BE2C (cell line): ENCODE measurements at places on chromosomes 13 and 19.

DNA sequence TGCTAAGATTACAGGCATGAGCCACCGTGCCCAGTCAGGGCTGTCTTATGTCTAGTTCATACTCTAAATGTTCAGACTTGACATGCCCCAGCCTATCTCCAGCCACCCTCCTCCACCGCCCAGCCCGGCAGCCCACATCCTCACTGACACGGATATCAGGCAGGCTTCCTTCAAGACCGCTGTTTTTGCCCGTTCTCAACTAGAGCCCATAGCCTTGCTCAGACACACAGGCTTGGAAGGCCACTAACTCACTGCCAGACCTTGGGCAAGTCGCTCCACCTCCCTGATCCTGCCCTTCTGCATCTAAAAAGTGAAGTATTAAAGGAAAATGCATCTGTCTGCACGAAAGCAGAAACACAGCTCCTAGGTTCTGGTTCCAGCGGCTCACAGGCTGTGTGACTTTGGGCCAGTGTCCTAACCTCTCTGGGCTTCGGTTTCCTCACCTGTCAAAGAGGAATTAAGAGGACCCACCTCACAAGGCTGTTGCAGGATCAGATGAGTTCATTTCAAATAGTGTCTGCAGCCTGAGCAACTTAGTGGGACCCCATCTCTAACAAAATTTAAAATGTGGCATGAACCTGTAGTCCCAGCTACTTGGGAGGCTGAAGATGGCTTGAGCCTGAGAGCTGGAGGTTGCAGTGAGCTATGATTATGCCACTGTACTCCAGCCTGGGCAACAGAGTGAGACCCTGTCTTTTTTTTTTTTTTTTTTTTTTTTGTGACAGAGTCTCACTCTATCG is 14.5 kb upstream of the CERS4 start:
- DNase-seq, result no peak

- no peak for DNase-seq
These were observed 30.7 kb upstream of the RFXAP start for GRCh38 chr13:36788276-36788675.

- no peak for DNase-seq
These were observed 5.3 kb downstream of the EFNA2 start for GRCh38 chr19:1290703-1291651.

DNA sequence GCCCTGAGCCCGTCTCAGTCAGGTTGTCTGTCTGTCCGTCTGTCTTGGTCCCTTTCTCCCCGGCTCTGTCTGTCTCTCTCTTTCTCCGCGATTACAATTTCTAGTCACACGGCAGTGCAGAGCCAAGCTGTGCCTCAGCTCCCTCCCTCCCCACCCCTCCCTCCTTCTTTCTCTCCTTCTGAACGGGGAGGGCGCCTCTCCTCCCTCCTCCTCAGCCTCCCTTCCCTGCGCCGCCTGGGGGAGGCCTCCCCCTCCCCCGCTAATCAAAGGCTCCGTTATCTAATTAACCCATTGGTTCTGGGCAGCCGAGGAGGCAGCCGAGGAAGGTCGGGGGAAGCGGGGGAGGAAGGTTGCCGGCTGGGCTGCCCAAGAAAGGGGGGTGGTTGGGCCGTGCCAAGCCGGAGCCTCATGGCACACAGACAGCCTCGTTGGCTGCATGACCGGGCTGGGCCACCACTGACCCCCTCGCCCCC is 16.5 kb downstream of the LRRC4B start:
- no peak for DNase-seq

DNA sequence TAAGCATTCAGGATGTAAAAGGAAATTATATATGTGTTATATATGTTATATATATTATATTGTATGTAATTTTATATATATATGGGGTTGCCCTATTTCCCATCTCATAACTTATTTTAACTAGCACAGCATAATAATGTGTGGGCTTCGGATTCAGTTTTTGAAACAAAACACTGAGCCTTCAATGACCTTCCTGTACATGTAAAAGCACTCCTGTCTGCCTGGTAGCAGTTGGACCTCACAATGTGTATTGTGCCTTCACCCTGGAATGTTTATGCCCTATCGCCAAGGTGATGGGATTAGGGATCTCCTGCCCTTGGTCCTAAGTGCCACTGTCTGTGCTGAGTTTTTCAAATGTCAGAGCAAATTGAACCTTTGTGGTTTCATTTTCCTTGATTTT is 968.8 kb downstream of the TUBA3C start:
- no peak for DNase-seq

GRCh38 chr19:30161021-30161655 is 211.0 kb upstream of the ZNF536 start:
- DNase-seq, result peak; percentile 54

GRCh38 chr19:23098286-23098685 is 18.5 kb upstream of the ZNF730 start:
- DNase-seq, result no peak

- DNase-seq, result no peak
These were observed 65.9 kb downstream of the DCT start for GRCh38 chr13:94413598-94413944.

DNA sequence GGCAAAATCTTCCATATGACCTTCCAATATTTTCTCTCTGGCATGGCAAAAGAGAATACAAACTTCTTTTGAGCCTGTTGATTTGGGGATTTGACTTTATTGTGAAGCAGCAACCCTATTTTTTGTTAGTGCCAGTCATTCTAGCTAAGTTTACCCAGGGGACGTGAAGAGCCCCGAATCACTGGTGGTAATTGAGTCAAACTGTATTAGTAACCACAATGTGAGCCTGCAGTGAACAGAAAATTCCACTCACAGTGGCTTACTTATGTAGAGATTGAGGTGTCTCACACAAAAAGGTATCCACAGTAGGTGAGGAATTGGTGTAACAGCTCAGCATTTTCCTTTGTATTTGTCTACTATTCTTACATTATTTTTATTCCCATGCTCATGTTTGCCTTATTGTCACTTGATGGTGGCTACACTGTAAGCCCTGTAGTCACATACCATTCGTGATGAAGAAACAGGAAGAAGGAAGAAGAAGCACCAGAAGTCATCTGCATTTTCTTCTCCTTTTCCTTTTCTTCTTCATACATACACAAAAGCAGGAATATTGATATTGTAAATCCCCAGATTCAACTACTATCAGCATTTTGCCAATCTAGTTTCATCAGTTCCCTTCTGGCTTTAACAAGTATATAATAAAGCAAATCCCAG is 33.3 kb upstream of the MYCBP2 start:
- no peak for DNase-seq

- DNase-seq, result no peak
These were observed 2.9 kb upstream of the ZNF304 start for GRCh38 chr19:57348136-57348535.

GRCh38 chr19:31064491-31064890 is 284.7 kb downstream of the TSHZ3 start:
- no peak for DNase-seq

DNA sequence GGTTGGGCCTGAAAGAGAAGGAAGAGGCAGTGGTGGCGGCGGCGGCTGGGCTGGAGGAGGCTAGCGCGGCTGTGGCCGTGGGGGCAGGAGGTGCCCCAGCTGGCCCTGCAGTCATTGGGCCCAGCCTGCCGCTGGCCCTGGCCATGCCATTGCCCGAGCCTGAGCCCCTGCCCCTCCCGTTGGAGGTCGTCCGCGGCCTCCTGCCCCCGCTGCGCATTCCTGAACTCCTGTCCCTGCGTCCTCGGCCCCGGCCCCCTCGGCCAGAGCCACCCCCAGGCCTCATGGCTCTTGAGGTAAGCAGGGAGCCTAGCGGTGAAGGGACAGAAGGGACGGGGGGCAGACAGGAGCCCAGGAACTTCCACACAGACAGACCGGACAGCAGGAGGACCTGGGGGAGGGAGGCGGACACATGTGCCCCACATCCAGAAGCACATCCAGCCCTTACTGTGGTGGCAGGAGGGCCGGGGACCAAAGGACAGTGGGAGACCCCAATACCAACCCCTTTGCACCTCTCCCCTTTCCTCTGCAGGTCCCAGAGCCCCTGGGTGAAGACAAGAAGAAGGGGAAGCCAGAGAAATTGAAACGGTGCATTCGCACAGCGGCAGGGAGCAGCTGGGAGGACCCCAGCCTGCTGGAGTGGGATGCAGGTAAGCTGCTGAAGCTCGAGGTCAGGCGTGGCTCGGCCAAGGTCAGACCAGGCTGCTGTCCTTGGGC is 5.0 kb downstream of the RBM42 start:
- no peak for DNase-seq

GRCh38 chr13:25796474-25796873 is 255.3 kb downstream of the SHISA2 start:
- DNase-seq, result no peak

DNA sequence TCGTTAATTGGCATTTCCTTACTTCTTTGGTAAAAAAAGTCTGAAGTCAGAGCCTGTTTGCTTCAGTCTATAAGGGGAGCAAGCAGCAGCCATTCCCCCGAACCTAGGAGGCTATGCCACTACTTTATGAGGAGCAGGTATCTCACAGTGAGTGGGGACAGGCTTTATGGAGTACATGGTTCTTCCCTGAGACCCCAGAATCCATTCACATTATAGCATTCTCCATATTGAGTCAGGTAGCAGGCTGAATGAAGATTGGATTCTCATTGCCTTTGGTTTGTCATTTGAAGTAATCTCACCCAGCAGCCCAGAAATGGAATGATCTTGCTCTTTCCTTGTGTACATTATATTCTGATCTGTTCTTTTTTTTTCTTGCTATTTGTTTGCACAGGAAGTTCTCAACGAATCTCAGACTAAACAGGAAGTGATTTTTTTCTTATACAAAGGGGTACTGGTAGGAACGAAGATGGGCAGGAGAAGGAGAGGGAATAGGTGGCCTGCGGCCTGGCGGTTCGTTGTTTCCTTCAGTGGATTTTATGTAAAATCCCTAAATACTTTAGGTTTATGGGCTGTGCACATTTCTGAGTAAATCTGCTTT is 74.4 kb downstream of the ARHGAP35 start:
- no peak for DNase-seq

DNA sequence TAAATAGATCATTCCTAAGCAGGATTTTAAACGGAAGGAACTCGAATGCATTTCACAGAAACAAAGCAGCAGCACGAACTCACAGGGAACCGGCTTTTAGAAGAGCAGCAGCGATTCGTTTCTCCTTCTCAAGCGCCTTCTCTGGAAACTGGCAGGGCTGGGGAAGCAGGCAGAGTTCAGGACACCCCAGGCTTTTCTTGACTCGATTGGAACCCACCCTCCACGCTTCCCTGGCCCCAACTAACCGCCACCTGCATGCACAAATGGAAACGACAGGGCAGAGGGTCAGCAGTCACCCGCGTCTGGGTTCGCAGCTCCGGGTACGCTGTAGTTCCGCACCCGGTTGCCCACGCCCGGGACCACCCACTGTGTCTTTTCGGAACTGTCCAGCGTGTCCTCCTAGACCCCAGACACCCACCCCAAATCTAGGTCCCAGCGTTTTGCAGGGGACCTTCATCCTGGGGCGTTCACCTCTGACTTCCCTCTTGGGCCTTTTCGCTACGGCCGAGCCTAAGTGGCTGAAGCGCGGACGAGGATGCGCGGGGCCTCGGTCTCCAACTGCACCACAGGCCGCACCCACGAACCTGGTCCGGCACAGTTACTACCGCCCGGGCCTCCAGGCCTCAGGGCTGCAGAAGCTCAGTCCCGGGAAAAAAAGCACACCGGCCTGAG is 500 bp downstream of the ZFP30 start:
- DNase-seq, result peak; percentile 46

DNA sequence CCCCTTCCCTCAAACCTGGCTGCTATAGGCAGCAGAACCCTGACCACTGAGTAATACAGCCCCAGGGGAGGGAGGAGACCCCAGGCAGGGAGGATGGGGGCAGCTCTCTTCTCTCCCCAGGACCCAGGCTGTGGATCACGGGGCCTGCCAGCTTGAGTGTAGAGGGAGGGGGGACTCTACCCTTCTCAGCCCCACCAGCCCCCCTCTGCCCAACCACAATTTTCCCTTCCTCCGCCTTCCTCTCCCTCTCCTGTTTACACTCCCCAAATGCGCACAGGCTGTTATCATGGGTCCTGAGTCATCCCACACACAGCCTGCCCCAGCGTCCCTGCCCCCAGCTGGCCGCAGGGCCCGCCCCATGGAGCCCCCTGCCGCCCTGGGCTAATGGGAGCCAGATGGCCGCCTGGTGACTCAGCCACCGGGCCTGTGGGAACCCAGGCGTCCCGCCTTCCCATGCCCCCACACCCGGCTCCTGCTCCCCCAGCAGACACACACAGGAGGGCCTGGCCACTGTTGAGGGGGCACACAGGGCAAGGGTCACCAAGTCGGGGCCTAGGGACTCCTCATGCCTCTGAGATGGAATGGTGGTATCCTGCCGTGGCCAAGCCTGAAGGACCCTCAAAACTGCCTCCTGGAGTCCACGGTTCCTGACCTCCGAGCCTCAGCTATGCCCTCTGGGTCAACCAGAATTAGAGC is 13.6 kb downstream of the CCDC97 start:
- DNase-seq, result peak; percentile 92

DNA sequence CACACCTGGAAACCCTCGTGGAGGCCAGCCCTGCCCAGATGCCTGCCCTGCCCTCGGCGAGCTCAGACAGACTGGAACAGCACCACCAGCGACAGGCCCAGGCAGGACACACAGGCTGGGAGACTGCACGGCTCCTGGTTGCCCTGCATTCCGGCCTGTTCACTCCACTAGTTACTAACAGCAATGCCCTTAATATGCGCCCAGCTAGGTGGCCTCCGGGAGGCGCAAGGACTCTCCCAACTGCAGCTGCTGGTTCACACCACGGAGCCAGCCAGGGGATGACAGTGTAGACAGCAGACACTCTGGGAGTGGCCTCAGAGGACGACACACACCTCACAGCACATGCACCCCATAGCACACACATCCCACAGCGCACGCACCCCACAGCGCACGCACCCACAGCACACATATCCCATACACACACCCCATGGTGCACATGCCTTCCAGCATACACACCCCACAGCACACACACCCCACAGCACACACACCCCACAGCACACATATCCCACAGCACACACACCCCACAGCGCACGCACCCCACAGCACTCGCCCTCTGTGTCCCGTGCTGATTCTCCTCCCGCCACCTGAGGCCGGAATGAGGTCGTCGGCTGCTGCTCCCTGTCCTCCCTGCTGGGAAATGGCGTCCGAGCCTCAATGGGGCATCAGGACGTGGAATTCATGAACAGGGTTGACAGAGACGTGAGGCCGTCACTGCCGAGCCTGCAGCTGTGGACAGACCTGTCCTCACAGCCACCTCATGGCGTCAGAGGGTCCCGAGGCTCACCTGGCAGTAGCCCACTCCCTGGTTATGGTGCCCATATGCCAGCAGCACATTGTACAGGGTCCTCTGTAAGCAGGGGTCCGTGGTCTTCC is 13.6 kb downstream of the GRTP1 start:
- DNase-seq, result no peak

GRCh38 chr19:13835791-13836723 is 40.8 kb downstream of the ZSWIM4 start:
- no peak for DNase-seq
